ENCODE measurements at places on chromosomes 3 and 15.

GRCh38 chr3:52813810-52814209 is 16.7 kb downstream of the ITIH4 start:
- DNase-seq: no peak

GRCh38 chr3:123390865-123391600 is 57.9 kb downstream of the ADCY5 start:
- no peak for DNase-seq

DNA sequence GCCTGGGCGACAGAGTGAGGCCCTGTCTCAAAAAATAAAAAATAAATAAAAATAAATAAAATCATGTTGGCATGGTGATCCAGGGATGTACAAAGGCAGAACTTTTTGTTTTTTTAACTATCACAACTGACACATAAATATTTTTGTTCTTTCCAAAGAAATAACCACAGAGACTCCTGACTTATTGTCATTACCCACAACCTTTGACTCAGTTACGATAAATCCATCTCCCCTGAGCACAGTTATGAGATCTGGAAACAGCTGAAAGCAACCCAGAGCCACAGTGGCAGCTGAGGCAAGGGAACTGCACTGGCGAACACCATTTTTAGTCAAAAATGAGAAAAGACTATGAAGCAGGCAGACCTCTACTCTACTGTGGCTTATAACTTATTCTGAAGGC is 24.0 kb downstream of the OSBPL10 start:
- no peak for DNase-seq

DNA sequence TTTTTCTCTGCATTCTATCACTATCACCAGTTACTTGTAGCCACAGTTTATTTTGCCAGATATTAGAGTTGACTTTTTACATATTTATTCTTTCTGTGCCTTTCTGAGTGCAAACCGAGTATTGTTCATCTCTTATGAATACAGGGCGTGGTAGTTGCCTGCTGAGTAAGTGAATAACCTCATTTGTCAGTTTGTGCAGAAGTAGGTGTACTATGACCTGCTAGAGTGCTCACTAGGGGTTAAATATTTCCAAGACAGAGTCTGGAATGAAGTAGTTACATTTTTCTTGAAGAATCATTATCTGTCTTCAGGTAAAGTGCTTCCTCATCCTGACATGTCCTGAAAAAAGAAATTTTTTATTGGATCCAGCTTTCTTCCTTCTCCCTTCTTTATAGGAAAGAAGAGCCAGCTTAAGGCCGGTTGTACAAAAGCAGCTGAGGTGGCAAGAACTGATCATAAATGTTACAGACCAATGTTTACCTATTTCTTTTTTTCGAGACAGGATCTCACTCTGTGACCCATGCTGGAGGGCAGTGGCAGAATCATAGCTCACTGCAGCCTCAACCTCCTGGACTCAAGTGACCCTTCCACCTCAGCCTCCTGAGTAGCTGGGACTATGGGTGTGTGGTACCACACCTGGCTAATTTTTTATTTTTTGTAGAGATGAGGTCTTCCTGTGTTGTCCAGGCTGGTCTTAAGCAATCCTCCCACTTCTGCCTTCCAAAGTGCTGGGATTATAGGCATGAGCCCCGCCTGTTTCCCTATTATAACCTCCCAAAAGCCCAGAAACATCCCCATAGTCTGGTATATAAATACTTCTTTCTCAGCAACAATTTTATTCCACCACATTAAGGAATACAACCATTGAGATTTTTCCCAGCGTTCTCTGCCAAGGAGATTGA is 182.5 kb downstream of the TPRG1 start:
- DNase-seq: no peak

GRCh38 chr3:172711454-172711795 is 558 bp upstream of the NCEH1 start:
- no peak for DNase-seq
